Thymus (tissue), 14 donors: ENCODE measurements at places on chromosomes 6 and 20. TPM values are rescaled to one million over a fixed set of nuclear protein-coding genes. Genes with fewer than 3 reads are reported as not detected.

BTNL2 gene
- not detected for total RNA-seq

DNA sequence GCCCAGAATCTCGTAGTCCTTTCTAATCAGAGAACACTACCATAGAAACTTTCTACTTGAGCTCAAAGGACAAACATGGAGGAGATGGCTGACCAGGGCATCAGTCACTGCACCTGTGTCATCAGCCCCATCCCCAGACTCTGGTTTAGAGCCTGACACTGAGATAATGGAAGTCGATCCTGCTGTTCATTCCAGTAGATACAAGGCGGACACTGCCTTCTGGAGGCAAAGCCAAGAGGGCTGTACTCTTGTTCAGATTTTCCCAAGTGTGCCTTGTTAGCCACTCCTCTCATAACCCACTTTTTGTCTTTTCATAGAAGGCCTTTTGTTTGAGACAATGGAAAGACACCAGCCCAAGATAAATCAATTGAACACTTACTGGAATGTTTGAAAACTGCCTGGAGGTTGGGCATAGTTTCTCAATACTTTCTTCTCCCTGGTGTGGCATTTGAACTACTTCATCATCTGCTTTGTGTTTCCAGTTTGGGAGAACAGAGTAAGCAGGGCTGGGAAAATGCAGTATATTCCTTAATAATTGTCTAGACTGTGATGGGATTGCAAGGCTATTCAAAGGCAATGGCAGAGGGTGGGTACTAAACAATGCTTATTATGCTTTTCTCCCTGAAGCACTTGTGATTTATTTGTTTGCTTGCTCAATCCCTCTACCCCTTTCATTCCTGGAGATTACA lies 99.7 kb downstream of the CLIC5 start:
- DNase-seq = no peak

DNA sequence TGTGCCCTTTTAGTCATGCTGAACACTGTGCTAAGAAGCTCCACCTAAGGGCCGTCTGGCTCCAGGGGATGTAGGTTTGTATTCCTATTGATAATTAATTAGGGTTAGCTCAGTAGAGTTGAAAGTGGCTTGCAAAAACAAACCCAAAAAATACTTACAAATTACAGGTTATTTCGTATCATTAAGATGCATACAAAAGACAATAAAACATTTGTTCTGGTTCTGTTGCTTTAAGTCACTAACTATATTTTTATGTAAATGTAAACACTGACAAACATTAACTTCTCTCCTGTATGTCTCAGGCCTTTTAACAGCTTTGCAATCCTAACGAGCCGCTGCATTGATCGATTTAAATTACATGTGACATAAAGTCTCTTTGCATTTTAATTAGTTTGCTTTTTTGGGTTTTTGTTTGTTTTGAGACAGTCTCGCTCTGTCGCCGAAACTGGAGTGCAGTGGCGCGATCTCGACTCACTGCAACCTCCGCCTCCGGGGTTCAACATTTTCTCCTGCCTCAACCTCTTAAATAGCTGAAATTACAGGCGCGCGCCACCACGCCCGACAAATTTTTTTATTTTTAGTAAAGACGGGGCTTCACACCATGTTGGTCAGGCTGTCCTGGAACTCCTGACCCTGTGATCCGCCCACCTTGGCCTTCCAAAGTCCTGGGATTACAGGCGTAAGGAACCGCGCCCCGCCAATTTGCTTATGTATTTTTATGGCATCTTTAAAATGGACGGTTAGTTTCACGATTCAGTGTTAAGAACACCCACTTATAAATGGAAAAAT lies 110.9 kb downstream of the HFE start:
- peak; percentile 81 for DNase-seq

- DNase-seq = no peak
These were observed 73.9 kb upstream of the VGLL2 start for GRCh38 chr6:117191448-117191847.

FAM209A gene
- 0.14 TPM for total RNA-seq

DNA sequence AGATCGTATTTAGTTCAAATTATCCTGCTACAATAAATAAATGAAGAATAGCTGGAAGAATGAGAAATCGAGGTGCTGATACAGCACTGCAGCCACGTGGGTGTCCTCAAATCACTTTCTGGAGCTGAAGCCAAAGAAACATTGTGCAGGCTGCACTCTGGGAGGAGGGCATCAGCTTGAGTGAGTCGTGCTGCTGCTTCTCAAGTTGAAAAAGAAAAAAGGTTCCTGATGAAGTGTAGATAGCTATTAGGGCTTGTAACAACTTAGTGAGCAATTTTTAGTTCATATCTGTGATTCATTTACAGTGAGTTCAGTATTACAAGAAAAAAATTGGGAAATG lies 40.5 kb downstream of the DSE start:
- no peak for DNase-seq

- no peak for DNase-seq
These were observed 145.3 kb upstream of the ECI2 start for GRCh38 chr6:4280707-4281106.

DNA sequence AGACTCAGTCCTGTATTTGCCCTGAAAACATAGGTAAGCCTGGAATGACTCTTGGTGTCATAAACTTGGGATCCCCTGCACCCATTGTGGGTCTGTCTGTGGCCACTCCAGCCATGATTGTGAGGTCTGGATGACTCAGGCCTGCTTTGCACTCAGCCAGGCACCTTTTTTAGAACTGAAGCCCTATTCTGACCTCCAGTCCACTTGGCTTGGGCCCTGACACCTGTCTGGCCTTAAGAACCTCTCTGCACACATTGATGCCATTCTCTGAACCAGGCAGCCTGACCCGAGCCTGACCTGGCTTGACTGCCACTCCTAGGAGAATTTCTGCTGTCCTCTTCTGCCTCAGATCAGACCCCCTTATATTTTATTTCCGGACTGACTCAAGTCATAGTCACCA lies 383.7 kb downstream of the MAFB start:
- DNase-seq = no peak

DNA sequence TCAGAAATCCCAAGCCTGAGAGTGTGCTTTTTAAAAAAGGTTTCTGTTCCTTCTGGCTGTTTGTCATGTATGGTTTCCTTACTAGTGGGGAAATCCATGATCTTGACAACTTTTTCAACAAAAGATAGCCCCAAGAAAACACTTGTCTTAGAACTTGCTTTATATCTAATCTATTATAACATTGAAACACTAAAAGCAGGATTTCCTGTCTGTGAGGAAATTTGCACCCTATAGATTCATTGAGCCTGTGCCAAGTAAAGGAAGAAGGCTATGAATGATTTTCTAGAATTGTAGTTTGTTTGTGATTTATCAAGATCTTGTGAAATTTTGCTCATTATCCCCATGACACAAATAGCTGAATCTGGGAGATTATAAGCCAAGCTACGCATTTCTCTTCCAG lies 238.6 kb upstream of the RIN2 start:
- DNase-seq = no peak

EYA2 gene
- 11.1 TPM for total RNA-seq

MAD2L1BP gene
- 48.4 TPM for total RNA-seq

GRCh38 chr20:6974838-6975237 lies 207.4 kb downstream of the BMP2 start:
- no peak for DNase-seq

DNA sequence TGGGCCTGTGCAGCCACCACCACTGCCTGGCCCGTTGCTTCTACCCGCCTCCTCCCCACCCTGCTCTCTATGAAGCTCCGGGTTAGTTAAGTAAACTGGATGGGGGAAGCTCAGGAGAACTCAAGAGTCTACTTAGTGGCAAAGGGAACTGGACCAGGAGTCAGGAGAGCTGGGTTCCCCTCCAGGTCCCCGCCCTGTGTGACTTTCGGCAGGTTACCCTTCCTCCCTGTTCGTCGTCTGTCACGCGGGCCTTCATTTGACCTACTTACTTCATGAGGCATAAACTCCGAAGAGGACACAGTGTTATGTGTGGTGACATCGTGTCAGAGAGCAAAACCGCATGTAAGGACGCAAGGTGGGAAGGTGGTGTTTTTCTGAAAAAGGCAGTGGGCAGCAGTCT lies 75.3 kb downstream of the TCP11 start:
- DNase-seq = no peak

DNA sequence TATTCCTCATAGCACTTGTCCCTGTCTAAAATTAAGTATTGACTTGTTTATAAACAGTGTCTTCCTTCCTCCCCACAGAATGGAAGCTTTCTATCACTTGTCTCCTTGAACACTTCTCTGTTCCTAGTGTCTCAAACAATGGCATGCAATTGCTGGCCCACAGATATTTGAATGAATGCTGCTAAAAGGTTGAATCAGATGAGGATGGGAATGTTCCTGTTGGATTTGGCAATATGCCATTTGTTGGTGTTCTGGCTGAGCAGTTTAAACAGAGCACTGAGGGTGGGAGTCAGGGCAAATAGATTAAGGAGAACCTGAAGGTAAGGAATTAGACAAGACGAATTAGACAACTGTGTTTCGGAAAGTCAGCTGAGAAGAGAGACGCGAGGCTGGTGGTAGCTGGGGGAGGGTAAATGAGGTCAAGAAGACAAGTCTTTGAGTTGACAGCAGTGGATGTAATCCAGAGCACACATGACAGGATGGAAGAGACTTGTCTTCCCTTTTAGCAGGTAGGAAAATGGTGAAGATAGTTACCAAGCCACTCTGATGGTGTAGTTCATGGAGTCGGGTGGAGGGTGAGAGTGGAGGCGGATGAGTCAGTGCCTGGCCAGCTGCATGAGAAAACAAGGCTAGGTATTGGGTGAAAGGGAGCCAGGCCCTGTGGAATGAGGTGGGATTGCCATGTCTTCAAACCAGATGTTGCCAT lies 58.3 kb upstream of the GNRH2 start:
- no peak for DNase-seq

VGLL2 gene
- not detected for total RNA-seq

DNA sequence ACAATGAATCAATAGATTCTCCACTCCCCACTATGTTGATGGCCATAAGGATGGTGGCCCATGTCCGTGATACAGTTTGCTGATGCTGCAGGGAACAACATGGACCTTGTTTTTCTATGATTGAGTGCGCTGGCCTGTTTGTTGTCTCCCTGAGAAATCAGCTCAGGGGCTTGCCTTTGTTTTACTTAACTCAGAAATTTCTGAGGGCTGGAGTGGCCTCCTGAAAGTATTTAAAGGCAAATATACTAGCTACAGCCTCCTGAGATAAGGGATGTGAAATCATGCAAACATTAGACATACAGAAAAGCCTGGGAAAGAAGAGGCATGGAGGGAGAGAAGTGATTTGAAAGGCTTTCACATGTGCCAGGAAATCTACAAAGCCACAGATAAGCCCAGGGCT lies 170.3 kb upstream of the FLRT3 start:
- DNase-seq = no peak
